ENCODE measurements at places on chromosomes 7 and 10.

DNA sequence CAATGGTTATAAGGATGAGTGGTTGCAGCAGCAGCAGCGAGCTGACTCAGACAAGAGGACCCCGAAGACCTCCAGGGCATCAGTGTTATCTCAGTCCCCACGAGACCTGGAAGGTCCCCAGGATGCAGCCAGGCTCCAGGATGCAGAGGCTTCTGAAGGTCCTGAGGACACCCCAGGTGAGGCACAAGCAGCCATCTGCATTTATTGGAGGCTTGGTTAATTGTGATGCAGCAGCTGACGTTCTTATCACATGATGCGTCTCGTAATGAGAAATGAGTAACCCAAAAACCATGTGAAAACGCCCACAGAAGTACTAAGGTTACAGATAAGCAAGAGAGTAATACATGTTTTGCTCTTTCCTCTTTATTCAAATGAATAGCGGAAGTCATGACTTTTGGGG lies 17.4 kb downstream of the C7orf57 start:
- DNase-seq = no peak

- no peak for DNase-seq
Observed at GRCh38 chr7:103867874-103868273, 121.6 kb downstream of the RELN start.

DNA sequence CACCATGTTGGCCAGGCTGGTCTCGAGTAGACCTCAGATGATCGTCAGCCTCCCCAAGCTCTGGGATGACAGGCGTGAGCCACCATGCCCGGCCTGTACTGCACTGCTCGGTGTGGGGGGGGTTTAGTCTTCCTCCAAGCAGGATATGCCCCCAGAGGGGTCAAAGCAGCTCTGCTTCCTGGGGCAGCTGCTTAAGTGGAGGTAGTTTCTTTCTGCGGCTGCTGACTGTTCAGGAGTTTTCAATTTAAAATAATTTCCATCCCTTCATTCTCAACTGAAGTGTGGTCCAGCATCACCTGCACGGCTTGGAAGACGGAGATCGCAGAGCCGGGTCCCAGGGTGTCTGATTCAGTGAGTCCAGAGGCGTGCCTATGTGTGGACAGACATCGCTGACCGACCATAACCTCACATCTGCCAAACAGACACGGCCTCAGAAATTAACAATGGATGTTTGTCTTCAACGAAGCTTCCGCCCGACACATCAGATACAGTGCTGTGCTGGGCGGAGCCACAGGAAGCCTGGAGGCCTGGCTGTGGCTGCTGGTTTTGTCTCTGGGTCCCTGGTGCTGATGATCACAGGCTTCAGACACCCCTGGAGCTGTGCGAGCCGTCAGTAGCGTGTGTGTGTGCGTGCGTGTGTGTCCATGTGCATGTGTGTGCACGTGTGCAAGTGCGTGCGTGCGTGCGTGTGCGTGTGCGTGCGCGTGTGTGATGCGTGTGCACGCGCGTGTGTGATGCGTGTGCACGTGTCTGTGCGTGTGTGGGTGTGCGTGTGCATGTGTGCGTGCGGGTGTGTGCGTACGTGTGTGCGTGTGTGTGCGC lies 226.5 kb upstream of the PITRM1 start:
- no peak for DNase-seq

DNA sequence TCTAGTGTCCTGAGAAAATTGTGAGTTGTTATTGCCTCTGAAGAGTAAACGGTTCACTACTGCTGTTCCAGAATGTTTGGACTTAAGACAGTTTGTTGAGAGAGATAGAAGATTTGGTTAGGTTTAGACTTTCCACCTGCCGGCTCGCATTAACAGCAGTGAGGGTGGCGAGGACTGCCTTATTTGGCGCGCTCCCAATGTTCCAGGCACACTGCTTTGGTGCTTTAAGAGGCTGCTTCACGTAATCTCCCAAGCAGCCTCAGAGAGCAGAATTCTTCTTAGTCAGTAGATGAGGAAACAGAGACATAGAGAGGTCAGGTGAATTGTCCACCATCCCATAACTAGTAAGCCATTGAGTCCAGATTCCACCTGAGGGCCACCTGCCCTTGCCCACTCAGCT lies 41.1 kb downstream of the GLRX3 start:
- DNase-seq = no peak

DNA sequence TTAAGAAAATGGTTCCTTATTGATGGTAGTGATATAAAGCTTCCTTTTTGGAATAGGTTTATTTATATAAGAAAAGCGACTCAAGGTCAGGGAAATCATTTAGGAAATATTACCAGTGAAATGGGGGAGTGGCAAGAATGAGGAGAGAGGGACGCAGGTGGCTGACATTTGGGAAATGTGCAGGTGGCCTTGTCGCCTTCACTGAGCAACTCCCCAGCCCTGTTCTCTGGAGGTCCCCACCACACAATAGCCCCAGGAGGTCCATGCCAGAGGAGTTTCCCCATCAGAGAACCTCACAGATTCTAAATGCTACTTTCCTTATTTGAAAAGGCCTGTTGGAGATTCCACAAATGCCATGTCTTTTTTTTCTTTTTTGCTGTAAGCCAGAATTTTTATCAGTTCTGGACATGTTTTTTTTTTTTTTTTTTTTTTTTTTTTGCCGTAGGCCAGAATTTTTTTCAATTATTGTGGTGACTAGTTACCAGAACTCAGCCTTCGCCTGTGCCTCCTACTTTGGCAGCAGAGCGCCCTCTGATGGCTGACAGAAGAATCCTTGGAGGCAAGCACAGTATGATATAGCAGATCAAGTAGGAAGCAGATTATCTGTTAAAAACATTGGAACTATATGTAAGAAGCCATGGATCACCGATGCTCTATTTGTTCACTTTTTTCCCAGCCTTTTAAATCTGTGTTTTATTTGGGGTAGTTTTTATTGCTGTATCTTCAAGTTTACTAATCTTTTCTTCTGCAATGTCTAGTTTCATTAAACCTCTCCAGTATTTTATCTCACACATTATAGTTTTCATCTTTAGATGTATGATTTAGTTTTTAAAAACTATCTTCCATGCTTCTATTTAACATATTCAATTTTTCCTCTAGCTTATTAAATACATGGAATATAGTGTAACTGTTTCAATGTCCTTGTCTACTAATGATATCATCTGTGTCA lies 18.6 kb downstream of the OPALIN start:
- DNase-seq = no peak

GRCh38 chr10:34189830-34190229 lies 625.3 kb downstream of the PARD3 start:
- no peak for DNase-seq

DNA sequence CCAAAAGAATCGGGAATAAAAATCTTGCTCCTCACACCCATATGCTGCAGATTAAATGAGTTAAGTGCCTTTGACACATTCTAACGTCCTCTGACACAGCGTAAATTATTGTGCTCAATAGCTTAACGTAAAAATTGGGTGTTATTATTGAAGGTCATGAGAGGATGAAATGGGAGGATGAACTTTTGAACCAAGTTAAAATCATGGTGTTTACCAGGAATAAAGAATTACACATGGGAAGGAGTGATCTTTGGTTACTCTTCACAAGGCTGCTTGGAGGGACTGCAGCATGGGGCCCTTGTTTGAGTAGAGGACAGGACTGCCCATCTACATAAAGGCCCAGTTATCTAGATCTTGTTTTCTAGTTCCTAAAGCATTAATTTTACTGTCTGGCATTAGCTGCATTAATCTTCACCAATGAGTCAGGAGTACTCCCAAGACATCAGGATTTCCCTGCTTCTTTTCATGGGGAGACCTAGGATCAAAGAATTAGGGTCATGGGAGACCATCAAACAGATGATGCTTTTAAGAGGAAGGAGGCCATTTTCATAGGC lies 84.9 kb upstream of the PRR15 start:
- DNase-seq = no peak

DNA sequence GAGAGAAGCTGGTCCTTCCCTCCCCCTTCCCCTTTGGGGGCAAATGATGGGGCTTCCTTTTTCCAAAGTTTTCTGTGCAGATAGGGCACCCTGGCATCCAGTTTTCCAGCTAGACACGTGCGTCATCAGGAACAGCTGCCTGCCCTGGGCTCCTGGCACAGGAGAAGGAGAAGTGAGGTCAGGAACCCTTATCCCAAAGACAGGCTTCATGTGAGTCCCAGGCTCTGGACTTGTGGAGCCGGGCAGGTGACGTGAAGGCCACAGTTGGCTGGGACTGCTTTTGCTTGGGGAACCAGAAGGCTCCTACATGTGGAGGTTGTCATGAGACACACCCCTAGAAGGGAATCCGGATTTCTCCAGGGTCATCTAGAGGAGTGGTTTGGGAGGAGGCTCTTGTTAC lies 66.5 kb downstream of the RBM20 start:
- no peak for DNase-seq

- DNase-seq = no peak
Observed at GRCh38 chr7:47521816-47522561, 59.9 kb downstream of the TNS3 start.

DNA sequence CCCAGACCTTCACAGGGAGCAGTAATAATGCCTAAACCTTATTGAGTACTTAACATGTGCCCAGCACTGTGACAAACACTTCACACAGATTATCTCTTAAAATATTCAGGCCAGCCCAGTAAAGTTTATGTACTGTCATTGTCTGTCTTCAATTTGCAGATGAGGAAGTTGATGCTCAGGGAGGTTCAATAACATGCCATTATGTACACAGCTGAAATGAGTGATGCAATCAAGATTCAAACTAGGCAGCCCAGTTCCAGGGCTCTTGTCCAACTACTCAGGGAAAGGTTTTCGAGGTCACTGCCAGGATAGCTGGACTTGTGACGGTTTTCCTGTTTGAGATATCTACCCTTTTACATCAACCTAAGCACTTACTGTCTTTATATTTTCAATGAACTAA lies 56.1 kb downstream of the AUTS2 start:
- no peak for DNase-seq

GRCh38 chr7:121945066-121945465 lies 72.1 kb downstream of the PTPRZ1 start:
- DNase-seq = no peak

DNA sequence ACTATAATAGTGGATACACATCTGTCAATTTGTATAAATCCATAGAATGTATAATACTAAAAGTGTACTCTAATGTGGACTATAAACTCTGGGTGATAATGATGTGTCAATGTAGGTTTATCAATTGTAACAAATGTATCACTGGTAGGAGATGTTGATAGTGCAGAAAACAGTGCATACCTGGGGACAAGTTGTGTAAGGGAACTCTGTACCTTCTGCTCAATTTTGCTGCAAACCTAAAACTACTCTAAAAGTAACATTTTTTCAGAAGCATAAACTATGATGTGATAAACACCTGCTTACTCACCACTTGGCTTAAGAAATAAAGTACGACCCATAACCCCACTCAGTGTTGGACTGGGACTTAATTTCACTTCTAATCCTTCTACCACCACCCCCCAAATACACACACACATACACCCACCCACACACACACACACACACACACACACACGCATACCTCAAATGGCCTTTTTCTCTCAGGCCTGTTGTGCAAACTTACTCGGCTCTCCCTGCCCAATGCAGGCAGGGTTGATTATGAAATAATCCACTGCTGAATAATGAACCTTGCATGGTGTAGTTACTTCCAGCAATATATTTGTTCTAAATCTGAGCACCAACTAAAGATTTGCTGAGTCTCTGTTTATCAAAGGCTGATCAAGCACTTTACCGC lies 154.1 kb upstream of the KMT2E start:
- DNase-seq = no peak

GRCh38 chr7:1721047-1721690 lies 51.1 kb downstream of the ELFN1 start:
- DNase-seq = no peak

DNA sequence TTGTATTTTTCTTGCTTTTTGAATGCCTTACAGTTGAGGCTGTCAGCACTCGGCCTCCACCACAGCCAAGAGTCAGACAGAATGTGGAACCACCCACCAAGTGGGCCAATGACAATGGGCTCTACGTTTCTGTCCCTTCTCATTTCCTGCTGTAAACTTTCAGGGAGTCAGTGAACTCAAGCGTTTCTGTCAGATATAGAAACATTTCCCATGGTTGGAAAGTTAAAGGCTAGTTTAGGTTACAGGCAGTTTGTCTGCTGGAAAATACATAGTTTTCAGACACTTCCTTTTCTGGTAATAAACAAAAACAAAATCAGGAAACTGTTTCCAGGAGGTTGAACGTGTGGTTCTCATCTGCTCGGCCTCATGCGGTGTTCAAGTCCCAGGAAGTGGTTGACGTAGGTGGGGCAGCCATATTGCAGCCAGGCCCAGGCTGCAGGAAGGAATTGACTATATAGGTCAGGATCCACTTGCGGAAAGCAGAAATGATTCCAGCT lies 245.1 kb downstream of the CAMK1D start:
- no peak for DNase-seq

All from Right ventricle myocardium inferior (tissue), 1 donor.